ENCODE measurements at places on chromosomes 4 and X.

DNA sequence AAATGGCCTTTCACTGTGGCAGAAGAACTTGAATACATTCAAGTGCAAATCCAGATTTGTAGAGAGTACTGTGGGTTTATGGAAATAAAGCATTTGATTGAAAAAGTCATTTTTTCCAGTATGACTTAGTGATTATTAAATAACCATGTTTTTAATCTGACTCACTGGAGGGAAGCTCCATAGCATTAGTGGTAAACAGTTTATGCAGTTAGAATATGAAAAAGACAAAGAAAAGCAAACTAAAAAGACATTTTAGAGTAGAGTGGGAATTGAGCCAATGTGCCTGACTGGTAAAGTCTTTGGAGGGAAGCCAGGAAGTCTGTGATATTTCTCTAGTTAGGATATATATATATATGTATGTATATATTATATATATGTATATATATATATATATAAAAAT is 53.4 kb downstream of the FAT4 start:
- no peak for DNase-seq

DNA sequence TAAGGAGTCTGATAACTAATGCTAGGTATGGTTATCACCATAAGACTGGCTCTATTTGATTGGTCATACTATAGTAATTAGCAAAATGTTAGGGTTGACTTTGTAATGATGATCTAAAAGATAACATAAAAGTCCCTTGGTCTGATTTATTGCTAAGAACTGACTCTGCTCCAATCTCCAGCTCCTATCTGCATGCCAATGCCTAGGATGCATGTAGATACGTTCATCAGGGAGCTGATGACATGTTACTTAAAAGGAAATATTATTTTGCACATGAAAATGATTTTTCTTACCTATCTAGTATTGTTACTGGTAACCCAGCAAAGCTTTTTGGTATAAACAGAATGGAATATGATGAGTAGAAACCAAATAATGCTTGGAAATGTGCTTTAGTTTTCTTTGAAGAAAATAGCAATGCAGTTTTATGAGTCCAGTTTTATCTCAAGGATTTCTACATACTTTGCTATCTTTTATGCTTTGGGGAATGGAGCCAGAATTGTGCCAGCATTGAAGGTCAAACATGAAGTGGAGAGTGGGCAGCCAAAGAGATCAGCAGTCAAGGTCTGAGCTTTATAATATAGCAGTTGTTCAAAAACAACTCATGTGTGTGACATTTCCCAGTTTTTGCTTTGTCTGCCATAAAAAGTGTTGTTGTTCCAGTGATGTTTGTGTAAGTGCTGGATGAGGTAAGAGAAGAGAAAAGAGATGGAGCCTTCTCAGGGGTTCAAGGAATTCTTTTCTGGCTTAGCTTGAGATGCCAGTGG is 121.0 kb downstream of the ARHGAP24 start:
- no peak for DNase-seq

- no peak for DNase-seq
Measured at GRCh38 chr4:184265546-184266351, 48.1 kb upstream of the ENPP6 start.

DNA sequence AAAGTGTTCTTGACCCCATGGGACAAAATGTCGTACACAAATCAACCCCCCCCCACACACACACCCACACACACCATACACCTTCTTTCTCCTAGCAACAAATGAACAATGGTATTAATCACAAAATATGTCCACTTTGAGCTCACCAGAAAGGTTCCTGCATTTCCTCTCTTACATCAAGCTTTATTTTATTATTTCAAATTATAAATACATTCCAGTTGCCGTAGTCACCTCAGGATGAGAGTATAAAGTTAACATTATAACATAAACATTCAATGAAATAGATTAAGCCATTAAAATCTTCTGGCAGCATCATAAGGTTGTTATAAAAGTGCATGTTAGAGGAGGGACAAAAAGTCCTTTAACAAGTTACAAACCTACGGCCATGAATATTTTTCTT is 7.3 kb downstream of the XK start:
- no peak for DNase-seq

DNA sequence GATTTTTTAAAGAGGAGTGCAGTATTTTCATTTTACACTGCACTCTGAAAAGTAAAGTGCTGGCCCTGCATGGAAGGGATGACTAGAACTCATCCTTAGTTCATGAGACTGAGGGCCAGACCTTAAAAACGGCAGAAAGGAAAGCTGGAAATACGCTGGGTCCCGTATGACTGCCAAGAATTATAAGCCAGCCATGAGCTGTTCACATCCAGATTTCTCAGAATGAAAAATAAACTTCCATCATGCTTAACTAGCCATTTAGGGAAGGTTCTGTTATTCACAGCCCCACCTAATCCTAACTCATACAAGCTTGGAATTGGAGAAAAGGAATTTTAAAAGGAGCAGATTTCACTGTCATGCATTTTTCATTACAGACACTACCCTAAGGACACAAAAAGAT is 894.4 kb downstream of the FAT4 start:
- DNase-seq = no peak

DNA sequence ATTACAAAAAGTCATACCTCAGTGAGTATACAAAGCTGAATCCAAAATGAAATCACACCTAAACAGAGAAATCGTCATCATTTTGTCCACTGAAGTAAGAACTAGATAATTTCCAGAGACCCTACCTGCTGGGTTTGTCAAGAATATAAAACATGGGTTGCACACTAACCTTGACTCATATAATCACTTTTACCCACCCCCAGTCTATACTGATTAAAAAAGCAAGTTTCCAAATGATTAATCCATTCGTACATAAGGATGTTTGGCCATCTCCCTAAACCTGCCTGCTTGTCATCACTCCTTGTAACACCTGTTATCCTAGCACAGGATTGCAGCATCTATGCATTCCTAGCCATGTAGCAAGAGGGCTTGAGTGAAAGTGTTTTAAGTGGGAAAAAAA is 4.7 kb downstream of the RAP2C start:
- no peak for DNase-seq

DNA sequence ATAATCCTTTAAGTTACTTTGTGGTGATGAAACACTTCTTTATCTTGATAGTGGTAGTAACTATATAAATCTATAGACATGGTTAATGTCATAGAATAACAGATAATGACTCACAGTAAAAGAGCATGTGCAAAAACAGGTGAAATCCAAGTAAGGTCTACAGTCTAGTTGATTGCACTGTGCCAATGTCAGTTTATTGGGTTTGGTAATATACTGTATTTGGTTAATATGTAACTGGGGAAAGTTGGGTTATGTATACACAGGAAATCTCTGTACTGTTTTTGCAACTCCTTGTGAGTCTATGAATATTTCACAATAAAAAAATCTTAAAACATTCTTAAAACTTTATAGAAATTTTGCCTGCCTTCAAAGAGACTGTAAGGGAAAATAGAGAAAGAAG is 1067.6 kb upstream of the FTHL17 start:
- DNase-seq = no peak

DNA sequence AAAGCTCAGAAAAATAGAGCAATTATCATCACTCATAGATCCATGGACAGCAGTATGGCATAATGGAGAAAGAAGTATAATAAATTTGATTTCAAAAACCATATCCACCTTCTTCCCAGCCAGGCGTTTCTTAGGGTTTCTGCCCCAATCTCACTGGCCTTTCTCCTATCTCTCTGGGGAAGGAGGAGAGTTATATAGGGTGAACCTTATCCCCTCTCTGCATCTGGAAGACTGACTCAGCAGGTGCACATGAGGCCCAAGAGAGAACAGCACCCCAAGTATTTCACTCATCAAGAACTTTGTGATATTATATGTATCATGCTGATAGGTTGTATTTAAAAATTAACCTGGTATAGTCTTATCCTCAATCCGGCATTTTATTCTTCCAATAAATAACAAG is 318.8 kb upstream of the RASGEF1B start:
- no peak for DNase-seq

DNA sequence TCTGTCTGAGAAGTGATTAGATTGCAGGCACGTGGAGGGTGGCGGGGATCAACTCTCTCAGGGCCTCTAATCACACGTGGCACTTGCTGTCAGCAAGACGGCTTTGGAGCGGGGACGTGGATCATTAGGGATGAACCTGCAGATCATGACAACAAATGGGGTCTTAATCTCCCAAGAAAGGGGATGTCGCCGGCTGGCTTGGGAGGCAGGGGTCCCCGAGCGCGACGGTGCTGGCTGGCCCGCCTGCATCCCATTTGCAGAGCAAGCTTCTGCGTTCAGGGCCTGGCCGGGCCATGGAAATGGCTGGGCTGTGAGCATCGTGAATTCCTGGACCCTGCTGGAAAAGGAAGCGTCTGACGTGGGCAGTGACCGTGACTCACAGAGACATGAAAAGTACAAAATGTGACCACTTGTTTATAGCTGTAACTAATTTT is 85.1 kb upstream of the SHOX start:
- no peak for DNase-seq

- no peak for DNase-seq
Measured at GRCh38 chr4:169050881-169051760, 41.1 kb upstream of the CBR4 start.

DNA sequence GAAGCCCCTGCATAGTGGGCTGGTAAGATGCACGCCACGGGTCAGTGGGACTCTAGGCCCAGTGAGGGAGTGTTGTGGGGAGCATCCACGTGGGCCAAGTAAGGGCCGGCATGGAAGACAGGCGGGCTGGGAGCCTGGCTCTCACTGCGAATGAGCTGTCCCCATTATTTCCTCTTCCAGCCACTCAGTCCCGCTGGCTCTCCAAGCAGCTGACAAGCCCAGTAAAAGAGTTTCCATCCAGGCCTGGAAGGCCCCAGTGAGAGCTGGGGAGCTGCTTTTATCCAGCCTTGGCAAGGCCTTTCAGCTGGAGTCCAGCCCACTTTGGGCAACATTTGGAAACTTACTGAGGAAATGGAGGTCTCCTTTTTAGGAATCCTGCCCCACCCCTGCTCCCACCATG is 24.9 kb downstream of the APLN start:
- no peak for DNase-seq

GRCh38 chrX:129779747-129780146 is at the start of gene SASH3:
Gene SASH3 (plus strand): TSS chrX:129779949. CDS start chrX:129780098, 149 bp downstream.
- DNase-seq = no peak

GRCh38 chr4:3424522-3425095 is 17.2 kb upstream of the HGFAC start:
- no peak for DNase-seq

DNA sequence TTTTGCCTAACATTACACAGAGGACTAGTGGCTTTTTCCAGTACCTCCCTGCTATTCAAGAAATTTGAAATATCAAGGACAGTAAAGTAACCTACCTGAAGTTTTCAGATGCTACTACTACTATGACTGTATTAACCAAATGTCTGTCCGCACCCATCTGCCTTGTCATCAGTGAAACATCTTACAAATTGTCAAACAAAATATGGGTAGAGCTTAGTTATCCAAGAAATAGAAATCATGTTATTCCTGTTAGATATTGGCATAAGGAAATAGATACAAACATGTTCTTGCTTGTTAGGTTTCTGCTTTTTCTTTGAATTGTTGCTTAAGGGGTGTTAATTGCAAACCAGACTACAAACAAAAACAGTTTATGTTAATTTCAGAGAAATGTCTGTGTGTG is 63.9 kb downstream of the PLS3 start:
- no peak for DNase-seq

DNA sequence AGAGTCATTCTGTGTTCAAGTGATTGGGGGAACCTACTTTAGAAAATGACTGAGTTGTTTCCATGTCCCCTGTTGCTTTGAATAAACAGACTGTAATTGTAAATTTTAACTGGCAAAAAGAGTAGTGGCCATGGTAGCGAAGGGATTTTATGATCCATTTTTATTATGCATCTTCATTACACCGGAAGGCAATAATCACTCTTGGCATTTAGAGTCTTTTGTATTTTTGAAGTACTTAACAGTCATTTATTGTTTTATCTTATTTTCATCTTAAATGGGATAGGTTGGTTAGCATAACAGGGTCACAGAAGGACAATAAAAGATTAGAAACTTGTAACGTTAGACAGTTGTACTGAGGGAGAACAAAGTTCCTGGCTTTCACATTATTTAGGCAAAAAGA is 11.0 kb upstream of the OTC start:
- no peak for DNase-seq

- no peak for DNase-seq
Measured at GRCh38 chr4:98027827-98028226, 115.4 kb downstream of the STPG2 start.

DNA sequence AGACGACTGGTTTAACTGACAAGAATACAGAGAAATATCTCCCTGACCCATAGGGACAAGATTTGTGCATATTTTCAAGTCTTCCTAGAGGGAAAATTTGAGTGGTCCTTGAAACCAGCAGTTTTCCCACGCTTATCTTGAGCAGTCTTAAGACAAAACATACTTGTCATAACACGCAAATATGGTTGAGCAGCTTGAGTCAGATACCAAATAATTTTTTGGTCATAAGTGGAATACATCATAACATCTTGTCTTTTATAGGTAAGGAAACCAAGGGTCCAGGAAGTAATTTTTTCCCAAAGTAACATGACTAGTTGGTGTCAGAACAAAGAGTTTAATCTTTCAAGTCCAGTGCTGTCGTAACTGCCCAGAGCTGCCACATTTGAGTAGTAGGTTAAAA is 50.5 kb downstream of the MOSPD2 start:
- DNase-seq = no peak

GRCh38 chr4:86100539-86101215 is 259.2 kb downstream of the MAPK10 start:
- no peak for DNase-seq

All from RWPE2 (cell line).